NCI-H1092 treated with DMSO at 0.1 percent for 48 hours (cell line): ENCODE measurements at places on chromosomes 1 and 21.

DNA sequence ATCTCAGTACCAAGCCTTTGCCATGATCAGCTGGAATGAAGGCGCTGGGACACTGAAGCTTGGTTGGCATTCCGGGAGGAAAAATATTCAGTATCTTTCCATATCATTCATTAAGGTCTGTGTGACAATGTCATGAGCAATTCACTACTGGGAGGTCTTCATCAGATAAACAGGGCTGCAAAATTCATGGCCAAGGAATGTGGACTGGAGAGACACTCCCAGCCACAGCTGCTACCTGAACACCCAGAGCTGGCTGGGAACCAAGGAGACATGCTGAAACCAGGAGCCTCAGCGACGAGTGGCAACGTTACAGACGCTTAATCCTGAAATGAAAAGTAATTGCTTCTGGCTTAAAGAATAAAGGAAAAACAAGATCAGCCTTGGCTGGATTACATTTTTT, 30.6 kb upstream of the DDAH1 start:
- DNase-seq: peak; percentile 33

GRCh38 chr1:183550915-183551314, 39.3 kb downstream of the NCF2 start:
- DNase-seq: no peak

GRCh38 chr1:29880556-29880955, 644.2 kb downstream of the PTPRU start:
- peak; percentile 68 for DNase-seq

DNA sequence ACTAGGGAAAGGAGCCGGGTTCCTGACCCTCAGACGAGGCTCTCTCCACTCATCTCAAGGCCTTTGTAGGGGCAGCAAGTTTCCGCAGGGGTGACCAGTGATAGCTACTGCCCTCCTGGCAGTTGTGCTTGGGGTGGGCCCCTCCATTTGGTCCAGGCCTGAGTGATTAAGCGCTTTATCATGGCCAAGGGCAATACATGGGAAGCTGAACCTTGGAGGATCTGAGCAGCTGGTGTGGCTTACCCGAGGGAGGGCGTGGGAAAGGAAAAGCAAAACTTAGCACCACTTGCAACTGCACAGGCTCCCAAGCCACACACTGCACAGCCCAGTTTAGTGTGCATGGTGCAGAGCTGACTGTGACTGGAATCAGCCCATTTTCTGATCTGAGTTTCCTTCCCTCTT, 47.8 kb downstream of the GADD45A start:
- DNase-seq: no peak

- no peak for DNase-seq
These were observed 244.7 kb downstream of the SIPA1L2 start for GRCh38 chr1:232385221-232385620.

DNA sequence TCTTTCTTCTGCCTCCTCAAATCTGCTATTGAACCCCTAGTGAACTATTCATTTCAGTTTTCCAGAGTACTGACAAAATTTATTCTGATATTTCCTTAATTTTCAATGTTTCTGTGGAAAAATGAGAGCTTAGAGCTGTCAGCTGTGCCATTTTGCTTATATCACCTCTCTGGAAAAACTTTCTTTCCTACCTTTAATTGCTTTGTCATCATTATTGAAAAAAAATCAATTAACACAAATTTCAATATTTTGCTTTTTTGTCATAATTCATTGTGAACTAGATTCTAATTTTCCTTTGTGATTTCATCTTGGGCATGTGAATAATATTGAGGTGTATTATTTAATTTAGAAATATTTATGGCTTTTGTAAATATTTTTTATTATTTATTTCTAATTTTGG, 126.5 kb downstream of the C1orf94 start:
- DNase-seq: no peak
